ENCODE measurements at places on chromosomes 12 and 14.

DNA sequence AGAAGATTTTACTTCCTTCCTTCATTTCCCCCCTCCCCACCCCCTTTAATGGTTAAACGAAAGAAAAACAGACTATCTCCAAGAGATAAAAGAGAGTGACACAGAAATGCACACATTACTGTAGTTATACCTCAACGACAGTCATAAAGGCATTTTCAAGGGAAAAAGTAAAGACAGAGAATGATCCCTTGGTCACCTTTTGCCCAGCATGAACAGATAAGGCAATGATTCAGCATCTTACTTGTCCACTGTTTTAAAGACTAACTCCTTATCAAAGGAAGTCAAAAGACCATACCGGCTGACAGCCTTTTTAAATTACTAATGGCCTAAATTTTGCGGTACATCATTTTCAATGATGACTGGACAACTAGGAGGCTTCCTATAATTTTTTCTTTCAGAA lies 326.6 kb downstream of the PAWR start:
- DNase-seq, result no peak

DNA sequence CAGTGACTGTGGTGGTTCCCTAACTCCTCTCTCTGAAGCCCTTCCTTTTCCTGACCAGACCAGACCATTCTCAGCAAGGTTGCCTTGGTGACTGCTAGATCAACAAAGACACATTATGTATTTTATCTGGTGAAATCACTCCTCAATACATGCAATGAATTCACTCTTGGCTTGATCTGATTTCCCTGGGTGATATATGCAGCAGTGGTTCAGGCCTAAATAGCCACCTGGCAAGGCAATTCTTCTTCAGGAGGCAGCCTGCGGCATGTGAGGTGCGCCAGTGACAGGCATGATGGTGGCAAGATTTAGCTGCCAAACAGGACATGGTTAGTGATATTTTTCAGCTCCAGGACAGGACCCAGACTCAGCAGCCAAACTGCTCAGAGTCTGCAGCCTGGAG lies 350.3 kb upstream of the CCDC196 start:
- no peak for DNase-seq

DNA sequence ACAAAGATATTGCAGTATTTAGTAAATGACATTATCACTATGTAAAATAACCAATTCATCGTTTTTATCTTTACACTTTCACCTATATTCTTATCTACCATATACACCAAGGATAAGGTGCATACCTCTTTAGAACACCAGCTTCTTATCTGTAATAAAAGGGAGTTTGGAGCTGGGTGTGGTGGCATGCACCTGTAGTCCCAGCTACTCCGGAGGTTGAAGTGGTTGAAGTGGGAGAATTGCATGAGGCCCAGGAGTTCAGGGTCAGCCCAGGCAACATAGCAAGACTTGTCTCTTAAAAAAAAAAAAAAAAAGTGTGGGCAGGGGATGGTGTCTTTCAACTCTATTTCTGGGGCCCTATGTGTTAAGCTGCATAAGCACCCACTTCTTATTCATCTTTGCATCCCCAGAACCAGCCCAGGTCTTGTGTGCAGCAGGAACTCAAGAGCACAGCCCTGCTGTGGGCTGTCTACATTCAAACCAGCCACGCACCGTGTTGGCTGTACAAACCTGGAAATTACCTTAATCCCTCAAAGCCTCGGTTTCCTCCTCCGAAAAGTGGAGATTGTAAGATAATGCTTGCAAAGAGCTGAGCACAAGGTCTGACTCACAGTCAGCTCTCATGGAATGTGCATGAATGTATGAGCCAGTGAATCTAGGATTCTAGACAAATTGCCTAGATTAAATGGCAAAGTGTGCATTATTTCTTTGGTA lies 256.6 kb upstream of the FOXN3 start:
- no peak for DNase-seq

DNA sequence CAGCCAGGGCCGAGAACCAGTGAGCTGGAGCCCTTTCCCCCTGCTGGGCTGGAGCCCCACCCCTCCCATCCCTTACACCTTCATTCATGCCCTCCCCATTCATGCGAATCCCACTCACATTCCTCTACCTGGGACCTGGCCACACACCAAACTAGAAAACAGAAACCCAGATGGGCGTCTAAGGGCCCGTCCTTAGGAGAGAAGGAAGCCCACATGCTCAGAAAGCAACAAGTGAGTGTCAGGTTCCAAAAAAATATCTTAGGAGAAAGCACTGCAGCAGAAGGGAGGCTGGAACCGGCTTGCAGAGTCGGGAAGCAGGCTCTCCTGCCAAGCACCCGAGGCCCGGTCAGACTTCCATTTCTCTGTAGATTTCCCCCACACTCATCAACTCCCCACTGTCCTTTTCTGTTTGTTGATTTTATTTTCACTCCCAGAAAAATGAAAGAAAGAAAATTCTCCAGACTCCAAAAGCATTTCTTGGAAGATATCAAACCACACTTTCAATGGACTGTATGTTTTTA lies 13.6 kb downstream of the BCL11B start:
- no peak for DNase-seq

DNA sequence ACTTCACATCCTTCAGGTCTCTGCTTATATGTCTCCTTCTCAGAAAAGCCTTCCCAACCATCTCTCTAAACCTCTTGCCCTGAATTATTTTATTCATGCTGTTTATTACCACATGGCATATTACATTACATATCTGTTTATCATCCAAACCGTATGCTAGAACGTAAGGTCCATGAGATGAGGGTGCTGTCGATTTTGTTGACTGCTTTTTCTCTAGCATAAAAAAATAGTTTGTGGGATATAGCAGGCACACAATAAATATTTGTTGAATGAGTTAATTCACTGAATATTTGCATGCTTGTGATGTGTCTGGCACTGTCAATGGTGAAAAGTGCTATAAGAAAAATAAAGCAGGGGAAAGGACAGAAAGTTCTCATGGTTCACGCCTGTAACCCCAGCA lies 22.9 kb downstream of the SAMD4A start:
- DNase-seq, result no peak

DNA sequence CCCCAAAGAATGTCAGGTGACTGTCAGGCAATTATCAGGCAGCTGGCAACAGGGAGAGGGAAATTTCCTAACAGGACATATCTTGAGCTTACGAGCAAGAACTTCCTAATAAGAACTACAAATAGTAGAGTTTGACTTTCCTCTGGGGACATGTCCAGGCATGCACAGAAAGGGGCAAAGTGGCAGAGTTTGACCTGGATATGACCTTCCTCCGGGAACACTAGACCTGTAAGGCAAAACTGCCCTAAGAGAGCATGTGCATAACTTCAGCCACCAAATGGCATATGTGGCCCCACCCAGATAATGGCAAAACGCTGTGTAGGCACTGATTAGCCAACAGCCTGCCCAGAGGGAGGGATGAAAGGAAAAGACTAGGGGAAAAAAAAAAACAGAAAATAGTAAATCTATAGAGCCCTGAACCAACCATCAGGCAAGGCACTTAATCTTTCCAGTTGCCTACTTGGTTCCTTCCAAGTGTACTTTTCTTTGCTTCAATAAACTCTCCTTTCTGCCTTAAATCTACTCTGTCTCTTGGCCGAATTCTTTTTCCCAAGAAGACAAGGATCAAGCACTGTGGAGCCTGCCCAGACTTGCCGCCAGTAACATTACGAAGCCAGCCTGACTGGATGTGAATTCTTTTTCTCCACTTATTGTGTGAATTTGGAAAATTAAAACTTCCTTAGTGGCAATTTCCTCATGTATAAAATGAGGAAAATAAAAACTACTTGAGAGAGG lies 164.1 kb downstream of the SPTSSA start:
- no peak for DNase-seq

- DNase-seq, result no peak
Measured at GRCh38 chr12:3647504-3647903, 105.4 kb downstream of the CRACR2A start.

GRCh38 chr12:120586206-120586605 lies 5.0 kb upstream of the POP5 start:
- no peak for DNase-seq

- no peak for DNase-seq
Measured at GRCh38 chr14:58731465-58732293, 93.9 kb downstream of the DACT1 start.

- DNase-seq, result no peak
Measured at GRCh38 chr12:10175846-10176636, 2.8 kb upstream of the TMEM52B start.

GRCh38 chr12:38905480-38906351 lies at the start of gene CPNE8:
CPNE8 (minus strand) TSS chr12:38905591; CDS start chr12:38905534, 57 bp downstream.
- DNase-seq, result peak; percentile 94

DNA sequence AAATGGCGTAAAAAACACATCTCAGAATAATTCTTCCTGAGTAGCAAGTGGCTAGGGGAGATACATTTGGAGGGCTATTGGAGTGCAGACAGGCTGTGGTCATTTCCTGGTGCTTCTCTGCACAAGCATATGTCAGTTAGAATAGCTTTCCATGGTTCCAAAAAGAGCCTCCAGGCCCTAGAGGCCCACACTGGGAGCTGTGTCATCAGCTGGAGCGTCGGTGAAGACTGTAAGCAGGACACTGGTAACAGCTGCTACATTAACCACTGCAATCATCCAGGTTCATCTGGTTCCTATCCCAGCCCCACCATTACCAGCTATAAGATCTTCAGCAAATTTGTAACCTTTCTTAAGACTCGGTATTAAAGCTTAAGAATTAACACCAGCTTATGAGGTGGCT lies 31.7 kb upstream of the APPL2 start:
- no peak for DNase-seq

DNA sequence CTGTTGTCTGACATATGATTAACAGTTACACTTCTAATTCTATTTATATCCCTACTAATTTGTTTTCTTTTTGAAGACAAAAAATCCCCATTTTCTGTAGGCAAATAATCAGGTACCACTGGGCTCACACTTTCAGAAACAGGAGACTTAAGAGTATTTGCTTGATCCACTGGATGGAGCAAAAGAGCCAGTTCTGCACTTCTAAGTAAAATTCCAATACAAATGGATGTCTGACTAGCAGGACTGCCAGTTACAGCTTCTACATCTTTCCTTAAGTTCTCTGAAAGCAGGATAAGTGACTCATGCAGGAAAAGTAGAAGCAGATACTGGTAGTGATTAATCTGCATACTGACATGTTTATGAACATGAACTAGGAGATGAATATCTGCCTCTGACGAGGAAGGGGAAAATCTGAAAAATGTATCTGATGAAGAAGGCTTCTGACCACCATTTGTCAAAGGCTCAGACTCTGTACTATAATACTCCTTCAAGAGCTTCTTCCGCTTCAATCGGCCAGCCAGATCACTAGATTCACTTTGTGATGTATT lies 73.8 kb upstream of the ANKS1B start:
- DNase-seq, result no peak

Data from ascending aorta (tissue), 2 donors.